ENCODE measurements at places on chromosomes 2 and 18.

- no peak for DNase-seq
Measured at GRCh38 chr2:64326578-64327050, 127.3 kb upstream of the LGALSL start.

- no peak for DNase-seq
Measured at GRCh38 chr2:241561832-241562231, 3.3 kb downstream of the BOK start.

DNA sequence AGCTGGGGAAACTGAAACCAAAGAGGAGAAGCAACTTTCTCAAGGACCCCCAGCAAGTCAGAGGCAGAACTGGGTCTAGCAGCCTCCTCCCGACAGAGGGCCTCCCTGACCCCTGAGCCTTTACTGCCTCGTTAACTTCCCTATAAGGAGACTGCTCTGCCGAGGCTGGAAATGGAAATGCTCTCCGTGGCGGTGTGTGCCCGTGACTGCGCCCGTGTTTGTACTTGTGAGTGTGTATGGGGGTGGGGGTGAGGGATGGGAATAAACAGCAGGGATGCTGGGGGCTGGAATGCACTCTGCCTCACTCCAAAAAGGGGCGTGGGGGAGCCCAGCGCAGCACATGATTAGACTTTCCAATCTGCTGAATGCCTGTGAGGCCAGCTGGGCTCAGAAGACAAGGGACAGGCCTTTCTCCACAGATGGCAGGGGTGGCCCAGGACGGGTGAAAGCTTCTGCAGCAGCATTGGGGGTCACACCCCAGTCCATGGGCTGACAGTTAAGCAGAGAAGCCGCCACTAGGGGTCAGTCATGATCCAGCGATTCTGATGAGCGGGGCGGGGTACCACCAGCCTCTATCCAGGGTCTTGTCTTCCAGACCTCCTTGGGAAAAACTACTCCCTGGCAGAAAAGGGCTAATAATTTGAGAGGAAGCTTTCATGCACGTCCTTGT is 26.8 kb downstream of the MPHOSPH10 start:
- DNase-seq: peak; percentile 92

DNA sequence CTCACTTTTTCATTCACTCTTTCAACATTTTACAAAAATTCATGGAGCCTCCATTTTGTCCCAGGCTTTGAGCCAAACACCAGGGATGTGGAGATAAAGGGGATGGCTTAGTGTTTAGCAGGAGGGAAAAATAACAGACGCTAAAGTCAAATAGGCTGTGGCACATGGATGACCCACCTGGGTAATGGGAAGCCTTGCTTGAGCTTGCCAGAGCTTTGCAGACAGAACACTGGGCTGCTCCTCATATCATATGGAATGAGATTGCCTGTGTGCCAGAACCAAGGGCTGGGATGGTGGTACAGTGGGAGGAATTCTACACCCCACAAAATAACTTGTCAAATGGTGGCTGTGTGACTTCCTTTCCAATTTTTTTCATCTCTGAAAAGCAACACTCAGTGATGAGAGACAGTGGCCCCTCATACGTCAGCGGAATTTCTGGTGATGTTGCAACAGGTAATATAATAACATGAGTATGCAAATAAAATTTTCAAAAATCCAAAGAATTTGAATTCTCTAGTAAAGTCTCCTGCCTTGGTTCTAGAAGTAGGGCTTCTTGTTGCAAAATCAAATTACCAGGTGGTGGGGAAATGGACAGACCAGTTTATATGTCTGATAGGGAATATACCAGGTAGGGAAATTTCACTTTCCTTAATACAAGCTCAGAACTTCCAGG is 252.9 kb downstream of the CLIP4 start:
- DNase-seq: no peak

- no peak for DNase-seq
Measured at GRCh38 chr2:218884519-218884918, 3.9 kb downstream of the WNT10A start.

- DNase-seq: no peak
Measured at GRCh38 chr2:70145851-70146739, 44.7 kb downstream of the C2orf42 start.
